ENCODE measurements at places on chromosomes 7 and 10.

GRCh38 chr10:125343118-125343925, 183.0 kb upstream of the CTBP2 start:
- no peak for DNase-seq

- no peak for DNase-seq
These were observed 9.9 kb downstream of the TWIST1 start for GRCh38 chr7:19107356-19108146.

- DNase-seq = no peak
These were observed 85.4 kb upstream of the RSU1 start for GRCh38 chr10:16902606-16903005.

DNA sequence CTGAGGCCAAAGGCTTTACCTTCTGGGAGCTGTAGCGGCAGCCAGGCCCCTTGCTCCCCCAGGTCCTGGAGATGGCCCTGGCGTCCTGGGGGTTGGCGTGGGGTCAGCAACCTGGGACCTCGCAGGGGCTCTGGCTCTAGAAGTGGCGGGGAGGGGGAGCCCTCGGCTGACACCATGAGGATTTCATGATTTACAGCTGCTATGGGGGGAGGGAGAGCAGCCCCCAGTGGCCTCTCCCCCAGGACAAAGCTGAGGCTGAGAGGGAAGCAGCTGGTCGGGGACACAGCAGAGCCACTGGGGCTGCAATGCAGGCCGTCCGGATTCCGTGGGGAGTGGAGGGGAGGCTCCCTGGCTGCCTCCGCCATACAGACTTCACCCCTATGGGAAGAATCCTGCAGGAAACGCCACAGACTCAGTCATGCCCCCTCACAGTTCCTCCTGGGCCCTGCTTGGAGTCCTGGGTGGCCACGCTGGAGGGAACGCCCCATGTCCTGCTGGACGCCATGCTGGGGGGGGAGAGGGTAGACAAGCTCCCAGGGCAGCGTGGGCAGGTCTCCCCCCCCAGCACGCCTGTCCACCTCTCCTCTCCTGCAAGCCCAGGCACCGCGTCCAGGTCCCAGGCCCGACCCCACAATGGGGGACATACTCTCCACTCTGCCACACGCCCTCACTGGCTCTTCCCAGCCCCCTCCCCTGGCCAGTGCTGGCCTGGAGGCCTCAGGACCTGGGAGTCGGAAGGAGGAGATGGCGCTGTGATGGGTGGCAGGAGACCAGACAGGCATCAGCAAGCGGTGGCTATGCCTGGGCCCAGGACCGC, 243.6 kb downstream of the ELFN1 start:
- no peak for DNase-seq

DNA sequence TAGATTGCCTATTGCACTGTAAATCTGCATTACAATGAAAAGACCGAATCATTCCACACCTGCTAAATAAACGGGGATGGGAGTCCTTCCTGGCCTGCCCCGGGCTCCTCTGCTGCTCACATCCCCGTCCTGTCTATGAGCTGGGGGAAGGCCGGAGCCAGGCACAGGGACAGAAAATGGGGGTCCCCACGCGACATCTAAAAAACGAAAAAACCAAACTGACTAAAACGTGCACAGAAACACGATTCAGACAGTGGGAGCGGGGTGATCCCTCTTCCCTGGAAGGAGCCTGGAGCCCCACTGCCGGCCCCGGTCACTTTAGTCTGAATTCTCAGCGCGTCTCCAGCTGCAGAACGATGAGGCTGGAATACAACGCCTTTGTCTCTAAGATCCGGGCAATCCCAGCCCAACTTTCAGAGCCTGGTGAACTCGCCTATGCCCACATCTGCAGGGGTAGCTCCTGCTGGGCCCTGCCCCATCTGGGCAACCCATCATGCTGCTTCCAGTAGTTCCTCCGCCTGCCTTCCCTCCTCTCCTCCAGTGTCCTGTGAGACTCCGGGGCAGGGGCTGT, 78.0 kb downstream of the ADARB2 start:
- DNase-seq = no peak

DNA sequence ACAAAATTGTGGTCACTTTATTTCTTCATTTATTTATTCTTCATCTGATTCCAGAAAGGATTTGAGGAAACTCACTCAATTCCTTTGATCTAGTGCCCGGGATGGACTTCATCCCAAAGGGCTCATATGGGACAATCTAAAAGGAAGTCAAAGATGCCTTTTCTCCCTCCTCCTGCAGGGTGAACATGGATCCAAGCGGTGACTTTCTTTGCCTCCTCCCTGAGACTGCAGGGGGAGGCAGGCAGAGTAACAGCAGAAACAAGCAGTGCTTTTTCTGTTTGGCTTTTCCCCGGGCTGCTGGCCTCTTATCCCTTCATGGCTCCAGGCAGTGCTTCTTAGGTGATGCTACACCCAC, 10.0 kb upstream of the DNMBP start:
- no peak for DNase-seq

DNA sequence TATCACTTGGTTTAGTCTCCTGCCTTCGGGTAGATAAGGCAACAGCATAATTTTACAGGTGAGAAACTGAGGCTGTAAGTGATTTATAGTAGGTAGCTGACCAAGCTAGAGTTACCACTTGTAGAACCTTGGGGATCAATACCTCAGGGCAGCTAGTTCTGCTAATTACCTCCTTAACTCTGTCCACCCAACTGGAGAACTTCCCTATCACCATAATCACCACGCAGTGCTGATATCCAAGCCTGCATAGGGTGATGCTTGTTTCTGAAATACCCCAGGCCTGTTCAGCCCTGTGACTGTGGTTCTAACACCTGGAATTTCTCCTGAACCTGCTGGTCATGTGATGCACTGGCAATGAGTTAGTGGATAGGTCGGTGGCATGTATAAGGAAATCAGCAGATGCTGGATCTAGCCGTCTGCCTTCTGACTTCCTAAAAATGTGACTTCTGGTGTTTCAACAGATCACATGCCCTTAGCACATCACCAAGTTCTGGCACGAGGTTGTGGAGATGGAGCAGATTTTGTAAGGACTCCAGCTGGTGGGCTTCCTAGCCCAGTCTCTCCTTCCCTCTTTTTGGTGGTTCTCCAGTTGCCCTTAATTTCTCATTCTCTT, 15.3 kb downstream of the PLAU start:
- no peak for DNase-seq

DNA sequence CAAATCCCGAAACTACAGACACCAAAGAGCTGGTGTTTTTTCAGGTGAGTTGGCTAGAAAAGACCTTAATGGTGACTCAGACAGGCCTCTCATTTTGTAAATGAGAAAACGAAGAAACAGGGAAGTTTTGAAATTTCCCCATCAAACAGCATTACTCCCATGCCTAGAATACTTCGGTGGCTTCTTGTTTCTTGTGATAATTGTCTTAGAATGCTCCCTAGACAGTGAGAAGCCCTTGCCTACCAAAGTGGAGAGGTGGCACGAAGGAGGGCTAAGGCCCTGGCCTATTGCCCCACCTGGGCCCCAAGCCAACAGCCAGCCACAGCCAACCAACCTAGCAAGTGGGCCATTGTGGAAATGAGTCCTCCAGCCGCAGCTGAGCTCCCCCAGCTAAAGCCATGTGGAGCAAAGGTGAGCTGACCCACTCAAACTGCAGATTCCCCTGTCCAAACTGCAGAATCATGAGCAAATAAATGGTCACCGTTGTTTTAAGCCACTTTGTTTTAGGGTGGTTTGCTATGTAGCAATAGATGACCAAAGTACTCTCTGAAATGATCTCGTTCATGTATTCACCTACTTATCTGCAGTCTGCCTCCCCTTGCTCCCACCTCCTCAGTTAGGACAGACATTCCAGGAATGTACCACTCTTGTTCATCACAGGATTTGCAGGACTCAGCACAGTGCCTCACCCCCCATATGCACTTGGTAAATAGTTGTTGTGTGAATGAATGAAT, 97.7 kb upstream of the FGFR2 start:
- no peak for DNase-seq

DNA sequence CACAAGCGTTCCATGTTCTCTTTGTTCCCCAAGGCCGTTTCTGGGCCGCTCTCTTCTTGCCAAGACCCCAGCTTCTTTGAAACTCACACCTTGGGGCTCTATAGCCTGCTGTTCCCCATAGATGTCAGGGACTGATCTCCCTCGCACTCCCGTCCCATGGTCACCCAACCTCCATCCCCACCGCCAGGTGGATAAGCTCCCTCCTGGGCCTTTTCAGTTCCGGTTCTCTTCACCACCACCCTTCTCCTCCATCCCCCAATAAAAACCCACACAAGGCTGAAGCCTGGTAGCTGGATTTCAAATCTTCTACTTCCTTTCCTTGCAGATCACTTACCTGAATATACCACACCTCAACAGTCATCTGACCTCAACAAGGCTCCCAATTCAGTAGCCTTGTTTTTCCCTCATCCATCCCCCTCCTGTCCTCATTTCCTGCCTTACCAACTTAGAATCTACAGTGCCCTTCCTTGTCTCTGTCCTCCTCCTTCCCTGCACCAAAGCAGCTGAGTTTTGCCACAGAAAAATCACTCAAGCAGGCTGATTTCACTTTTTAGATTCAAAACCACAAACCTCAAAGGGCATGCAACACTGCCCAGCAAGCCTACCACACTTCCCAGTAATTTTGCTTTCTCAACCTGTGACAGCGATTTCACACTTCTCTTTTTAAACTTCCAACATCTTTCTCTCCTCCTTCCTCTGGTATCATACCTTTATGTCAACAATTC, 7.7 kb downstream of the SLC37A3 start:
- no peak for DNase-seq

GRCh38 chr10:103727546-103727963, 127.8 kb downstream of the SH3PXD2A start:
- DNase-seq = no peak

DNA sequence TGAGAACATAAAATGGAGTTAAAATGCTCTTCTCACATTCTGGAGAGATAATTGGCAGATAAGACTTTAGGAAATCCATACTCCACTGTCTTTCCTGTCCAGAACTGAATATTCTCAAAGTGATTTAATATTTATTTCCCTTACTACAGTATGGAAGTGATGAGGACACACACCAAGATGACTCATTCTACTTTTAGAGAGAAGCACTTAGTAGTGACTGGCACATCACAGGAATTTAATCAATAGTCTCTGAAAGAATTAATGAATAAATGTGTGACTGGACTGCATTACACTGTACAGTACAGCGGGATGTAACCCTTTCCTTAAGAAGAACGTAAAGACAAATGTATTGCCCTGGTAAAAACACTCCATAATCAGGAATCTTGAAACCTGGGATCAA, 116.7 kb downstream of the SEMA3E start:
- DNase-seq = no peak

DNA sequence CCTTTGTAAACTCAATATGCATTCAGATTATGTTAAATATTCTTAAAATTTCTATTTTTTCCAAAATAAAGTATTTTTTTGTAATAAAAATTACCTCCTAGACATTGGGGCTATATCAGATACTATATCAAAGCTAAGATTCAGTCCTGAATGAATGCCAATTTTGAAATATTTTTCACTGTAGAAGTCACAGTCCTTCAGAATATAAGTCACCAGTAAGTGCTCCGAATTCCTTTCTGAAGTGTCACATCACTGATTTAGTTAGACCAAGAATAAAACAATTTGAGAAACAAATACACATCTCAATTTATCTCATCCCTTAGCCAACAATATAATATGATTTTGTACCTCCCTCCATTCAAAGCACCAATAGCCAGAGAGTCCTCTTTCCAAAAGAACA, 33.9 kb upstream of the GSAP start:
- no peak for DNase-seq

DNA sequence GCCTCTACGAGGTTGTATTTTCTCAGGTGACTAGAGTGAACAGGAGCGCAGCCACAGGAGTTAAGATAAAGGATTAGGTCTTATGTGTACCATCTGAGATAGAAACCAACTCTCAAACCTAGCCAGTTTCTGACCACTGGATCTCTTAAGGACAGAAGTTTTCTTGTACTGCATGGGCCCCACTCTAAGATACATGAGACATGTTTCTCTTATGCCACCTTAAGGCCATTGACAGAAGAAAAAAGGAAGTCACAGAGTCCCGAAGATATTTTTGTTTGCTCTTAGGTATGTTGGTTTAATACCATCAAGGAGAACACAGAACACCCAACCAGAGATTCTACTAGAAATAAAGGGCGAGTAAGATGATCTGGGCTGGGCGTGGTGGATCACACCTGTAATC, 335.8 kb downstream of the FRMD4A start:
- no peak for DNase-seq

- no peak for DNase-seq
These were observed 163.5 kb downstream of the GFRA1 start for GRCh38 chr10:116109481-116109880.

DNA sequence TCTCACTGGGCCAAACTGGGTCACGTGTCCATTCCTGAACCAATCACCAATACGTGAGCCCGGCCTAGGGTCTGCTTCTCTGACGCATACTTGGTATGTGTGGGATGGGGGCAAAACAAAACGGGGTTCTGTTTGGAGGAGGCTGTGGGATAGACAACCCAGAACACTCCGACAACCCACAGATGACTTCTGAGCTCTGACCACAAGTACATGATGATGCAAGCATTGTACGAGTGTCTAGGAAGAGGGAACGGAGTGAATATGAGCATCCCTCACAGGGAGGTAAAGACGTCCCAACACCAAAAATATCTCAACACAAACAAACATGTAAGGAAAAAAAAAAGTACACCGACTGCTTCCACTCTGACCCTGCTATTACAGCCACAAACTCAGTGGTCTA, 5.6 kb downstream of the DAGLB start:
- DNase-seq = no peak

- no peak for DNase-seq
These were observed 8.6 kb downstream of the POLD2 start for GRCh38 chr7:44114586-44115310.

DNA sequence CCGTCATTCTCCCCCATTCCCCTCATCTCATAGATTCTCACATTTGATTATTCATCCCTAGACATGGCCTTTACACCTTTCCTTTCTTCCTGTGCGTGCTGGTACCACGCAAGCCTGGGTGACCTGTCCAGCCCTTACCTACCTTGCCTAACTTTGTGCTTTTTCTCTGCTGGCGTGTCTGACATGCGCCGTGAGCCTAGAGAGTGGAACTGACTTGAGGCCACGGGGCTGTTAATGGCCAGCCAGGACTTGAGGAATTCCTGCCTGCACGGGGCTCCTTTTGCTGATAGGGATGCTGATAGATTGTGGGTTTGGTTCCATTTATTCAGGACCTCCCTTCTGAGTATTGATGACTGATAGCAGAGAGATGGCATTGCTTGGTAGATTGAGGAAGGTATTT, 134.2 kb downstream of the DOCK1 start:
- DNase-seq = no peak

GRCh38 chr10:120727001-120727400, 124.2 kb upstream of the WDR11 start:
- no peak for DNase-seq

DNA sequence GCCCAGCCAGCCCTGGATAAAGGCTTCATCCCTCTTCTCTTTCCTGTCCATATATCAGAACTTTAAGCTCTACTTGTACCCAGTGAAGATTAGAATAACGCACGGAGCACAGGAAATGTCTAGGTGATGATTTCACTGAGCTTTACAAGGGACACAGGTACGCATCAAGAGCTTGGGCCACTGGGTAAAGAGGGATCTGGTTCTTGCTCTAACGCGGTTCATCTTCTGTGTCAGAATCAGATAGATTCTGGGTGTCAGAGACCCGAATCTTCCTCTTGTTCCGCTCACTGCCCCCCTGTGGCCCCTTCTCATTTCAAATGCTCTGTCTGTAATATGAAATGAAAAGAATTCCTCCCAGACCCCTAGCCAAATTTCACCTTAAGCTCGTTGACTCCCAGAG, 24.7 kb downstream of the IL2RA start:
- DNase-seq = no peak

GRCh38 chr7:156592155-156592884, 48.3 kb upstream of the RNF32 start:
- no peak for DNase-seq

All from SIG-M5 (cell line).